Thoracic aorta (tissue), 2 donors: ENCODE measurements at places on chromosomes 4 and X. TPM values are rescaled to one million over a fixed set of nuclear protein-coding genes. Genes with fewer than 3 reads are reported as not detected.

The RTL5 gene
- total RNA-seq = 11.6 TPM

The DUSP21 gene
- not detected for total RNA-seq

The H2BW1 gene
- not detected for total RNA-seq

DNA sequence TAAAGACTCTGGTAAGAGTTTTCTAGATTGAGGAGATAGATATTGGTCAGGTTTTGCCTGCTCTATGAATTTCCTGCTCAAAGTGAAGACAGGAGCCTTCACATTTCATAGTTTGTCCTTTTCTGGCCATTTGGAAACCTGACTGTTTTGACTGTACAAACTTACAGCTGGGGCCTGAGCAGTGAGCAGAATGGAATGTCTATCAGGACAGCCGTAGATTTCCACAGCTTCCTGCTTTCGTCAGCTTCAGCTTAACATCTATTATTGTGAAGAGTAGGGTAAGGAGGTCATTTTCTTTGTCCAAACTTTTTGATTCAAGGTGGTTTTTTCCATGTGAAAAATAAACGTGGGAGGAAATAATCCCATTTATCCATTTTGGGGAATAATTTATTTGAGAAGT lies 124.3 kb upstream of the DIPK2B start:
- H3K4me1 ChIP-seq = no peaks in the 10 kb centered on the region
- no peak for DNase-seq
- H3K36me3 ChIP-seq = no peaks in the 10 kb centered on the region
- no peaks in the 10 kb centered on the region for H3K27me3 ChIP-seq
- no peak overlapping the region for H3K27ac ChIP-seq

- DNase-seq = peak; percentile 58
- peaks cover 11% of the 10 kb centered on the region for H3K36me3 ChIP-seq
- peak within 1 kb of the TSS; percentile 96 for H3K27ac ChIP-seq
- H3K4me3 ChIP-seq = peak within 1 kb of the TSS; percentile 88
- no peaks in the 10 kb centered on the region for H3K27me3 ChIP-seq
Observed at GRCh38 chr4:77156912-77157858, at the start of gene CCNG2. TSS of gene CCNG2 (plus strand) at chr4:77157207. CDS start at chr4:77158533, 1,326 bp downstream.

The MAGEA12 gene
- not detected for total RNA-seq

GRCh38 chr4:14700083-14700482 lies 302.2 kb upstream of the CPEB2 start:
- no peaks in the 10 kb centered on the region for H3K27me3 ChIP-seq
- no peaks in the 10 kb centered on the region for H3K36me3 ChIP-seq
- no peak for DNase-seq
- H3K4me3 ChIP-seq = no peak overlapping the region
- H3K27ac ChIP-seq = no peak overlapping the region

The RASL11B gene
- total RNA-seq = 5.0 TPM

DNA sequence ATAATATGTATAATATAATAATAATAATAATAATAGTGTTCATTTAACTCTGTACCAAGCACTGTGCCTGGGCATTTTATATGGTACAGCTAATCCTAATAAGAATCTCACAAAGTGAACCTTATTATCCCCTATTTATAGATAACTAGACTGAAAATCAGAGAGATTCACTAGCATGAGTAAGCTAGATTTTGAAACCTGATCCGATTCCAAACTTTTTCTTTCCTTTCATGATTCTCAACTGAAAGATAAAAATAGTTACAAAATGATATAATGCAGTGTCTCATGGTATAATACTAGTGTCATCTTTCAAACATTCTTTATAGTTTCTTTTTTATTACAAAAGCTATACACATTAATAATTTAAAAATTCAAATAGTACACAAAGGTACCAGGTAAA lies 55.9 kb upstream of the RNF128 start:
- H3K36me3 ChIP-seq = no peaks in the 10 kb centered on the region
- no peak for DNase-seq
- no peaks in the 10 kb centered on the region for H3K4me1 ChIP-seq
- H3K4me3 ChIP-seq = no peak overlapping the region

The TEX28 gene
- not detected for total RNA-seq
